ENCODE measurements at places on chromosomes 6 and 20.
A peak's percentile ranks its signal among the peaks of the same experiment; 100 is the strongest.

DNA sequence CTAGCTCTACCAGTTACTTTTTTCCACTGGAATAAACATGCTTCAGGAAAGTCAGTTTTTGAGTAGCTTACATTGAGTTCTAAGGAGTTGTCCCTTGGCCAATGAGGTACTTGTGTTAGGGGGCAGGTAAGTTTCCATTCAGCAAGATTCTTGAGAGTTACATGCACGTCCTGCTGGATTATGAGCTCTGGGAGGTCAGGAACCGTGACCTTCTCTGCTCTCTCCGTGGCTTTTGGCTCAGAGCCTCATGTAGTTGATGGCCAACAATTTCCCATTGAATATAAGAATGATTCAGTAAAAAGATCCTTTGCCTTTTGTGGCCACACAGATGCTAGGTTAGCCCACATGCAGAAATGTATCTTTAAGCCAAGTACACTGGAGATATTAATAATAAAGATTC is 181.8 kb upstream of the RALGAPA2 start:
- no peak for DNase-seq

DNA sequence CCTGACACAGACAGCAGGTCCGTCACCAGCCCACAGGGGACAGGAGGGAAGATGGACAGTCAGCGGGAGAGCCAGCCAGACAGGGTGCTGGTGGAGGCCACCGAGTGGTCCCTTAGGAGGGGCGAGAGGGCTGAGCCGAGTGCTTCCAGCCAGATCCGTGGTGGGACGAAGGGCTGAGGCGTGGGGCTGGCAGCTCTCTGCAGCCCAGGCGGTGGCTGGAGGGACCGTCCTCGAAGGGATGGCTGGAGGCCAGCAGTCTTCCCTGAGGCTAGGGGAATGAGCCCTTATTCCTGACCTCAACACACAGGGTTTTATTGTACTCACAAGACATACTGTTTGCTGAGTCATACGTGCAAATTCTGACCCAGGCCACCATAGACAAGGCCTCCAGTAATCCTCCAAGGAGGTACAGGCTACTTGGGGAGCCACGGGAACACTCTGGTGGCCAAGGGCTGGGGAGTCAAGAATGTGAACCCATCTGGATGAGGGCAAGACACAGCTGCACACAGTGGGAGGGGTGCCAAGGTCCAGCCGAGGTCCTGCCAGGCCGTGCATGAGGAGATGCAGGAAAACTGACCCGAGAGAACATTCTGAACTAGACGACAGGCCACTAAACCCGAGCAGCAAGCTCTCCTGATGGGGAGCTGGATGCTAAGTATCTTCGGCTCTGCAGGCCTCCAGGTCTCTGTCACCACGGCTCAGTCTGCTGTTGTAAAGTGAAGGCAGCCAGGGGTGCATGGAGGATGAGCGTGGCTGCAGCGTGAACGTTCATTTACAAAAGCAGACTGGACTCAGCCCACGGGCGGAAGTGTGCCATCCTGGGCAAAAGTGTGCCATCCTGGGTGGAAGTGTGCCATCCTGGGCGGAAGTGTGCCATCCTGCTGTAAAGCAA is 242.5 kb downstream of the TTLL2 start:
- DNase-seq: no peak

DNA sequence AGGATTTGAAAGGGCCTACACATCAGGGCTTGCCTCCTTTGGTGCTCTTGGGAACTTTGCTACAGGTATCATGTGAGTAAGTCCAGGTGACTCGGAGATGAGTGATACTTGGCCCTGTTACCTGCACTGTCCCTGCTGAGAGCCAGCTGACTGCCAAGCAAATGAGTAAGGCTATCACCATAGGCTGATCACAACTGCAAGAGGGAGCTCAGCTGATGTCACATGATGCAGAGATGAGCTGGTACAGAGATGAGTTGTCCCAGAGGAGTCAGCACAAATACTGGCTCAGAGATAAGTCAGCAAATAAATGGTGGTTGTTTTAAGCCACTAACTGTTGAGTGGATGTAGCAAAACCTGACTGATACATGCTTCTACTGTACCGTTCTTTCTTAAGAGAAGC is 41.4 kb downstream of the LAMP5 start:
- DNase-seq: no peak

DNA sequence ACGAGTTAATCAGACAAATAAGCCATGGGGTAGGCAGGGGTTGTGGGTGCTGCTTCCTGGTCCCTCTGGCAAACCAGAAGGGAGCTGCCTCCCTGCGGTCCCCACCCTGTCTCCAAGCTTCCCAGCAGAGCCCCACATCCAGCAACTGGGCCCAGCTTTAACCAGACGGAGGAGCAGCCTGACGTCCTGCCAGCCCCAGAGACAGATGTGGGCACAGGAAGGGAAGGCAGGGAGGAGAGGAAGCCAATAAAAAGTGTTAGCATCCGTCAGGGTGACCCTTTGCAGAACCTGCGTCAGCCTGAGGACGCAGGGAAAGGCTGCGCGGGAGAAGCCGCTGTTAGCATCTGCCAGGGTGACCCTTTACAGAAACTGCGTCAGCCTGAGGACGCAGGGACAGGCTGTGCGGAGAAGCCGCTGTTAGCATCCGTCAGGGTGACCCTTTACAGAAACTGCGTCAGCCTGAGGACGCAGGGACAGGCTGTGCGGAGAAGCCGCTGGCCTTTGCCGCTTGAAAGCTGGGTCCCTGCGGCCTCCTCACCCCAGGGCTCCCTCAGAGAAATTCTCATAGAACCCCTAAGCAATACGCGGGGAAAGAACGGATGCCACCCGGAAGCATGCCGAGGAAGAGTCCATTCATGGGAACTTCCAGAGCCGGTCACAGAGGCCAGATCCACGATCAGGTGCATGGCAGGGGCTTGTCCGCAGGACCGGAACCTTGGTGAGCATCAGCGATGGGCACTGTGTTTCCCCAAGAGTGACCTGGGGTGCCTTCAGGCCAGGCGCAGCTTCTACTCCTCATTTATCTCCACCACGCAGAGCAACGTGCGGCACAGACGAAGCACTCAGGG is 15.9 kb downstream of the DLL1 start:
- no peak for DNase-seq

DNA sequence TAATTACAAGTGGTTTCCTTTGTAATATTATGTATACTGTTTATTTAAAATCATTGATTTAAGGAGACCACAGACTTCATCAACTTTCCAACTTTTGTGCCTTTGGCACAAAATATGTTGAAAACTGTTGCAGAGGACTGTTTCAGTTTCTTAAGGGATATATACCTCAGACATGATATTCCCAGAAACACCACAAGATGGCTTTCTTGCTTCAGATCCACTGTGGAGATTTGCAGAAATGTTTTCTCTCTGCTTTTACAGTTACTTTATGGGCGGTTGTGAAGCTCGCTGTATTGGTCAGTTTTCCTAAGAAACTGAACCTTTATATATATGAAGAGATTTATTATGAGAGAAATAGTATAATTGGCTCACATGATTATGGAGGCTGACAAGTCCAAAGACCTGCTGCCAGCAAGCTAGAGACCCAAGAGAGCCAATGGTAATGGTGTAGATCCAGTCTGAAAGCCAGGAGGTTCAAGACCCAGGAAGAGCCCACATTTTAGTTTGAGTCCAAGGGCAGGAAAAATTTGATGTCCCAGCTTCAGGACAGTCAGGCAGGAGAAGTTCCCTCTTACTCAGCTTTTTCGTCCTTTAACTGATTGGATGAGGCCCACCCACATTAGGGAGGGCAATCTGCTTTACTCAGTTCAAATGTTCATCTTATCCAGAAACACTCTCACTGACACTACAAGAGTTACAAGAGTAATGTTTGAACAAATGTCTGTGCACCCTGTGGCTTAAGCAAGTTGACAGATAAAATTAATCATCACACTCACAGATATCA is 12.8 kb downstream of the ME1 start:
- peak; percentile 54 for DNase-seq

- no peak for DNase-seq
Observed at GRCh38 chr20:36074983-36075382, 79.6 kb upstream of the EPB41L1 start.

DNA sequence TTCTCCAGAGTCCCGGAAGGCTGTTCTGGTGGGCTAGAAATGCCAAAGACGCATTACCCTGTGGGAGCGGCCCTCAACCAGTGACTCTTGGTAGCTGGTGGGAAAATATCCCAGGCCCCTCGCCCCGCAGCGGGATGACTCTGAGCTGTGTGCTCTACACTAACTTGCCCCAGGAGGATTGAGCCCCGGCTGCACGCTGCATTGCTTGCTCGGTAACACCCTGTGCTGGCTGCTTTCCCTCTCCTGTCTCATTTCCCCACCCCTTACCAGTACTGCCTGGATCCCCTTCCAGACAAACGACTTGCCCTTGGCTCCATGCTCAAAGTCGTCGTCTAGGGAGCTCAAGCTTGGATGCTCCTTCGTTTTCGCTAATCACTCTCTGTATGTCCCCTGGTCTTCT is 411.8 kb upstream of the SULF2 start:
- DNase-seq: no peak

DNA sequence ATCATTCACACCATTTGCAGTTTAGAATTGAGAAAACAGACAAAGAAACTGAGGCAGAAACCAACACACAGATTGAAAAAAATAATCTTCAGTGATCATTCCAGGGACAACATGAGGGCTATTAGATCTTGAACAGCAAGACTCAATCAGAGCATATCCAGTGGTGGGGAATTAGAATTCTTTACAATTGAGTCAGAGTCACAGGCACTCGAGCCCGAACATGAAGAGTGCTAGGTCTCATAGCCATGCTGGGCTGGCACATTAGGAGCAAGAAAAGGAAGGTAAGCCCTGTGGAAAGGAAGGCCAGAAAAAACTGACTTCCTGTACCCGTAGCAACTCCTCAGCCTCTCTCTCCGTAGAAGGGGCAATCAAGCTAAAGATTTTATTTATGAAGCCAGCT is 419.9 kb downstream of the HAO1 start:
- no peak for DNase-seq

GRCh38 chr20:37075932-37076685 is 19.7 kb downstream of the RBL1 start:
- DNase-seq: no peak

DNA sequence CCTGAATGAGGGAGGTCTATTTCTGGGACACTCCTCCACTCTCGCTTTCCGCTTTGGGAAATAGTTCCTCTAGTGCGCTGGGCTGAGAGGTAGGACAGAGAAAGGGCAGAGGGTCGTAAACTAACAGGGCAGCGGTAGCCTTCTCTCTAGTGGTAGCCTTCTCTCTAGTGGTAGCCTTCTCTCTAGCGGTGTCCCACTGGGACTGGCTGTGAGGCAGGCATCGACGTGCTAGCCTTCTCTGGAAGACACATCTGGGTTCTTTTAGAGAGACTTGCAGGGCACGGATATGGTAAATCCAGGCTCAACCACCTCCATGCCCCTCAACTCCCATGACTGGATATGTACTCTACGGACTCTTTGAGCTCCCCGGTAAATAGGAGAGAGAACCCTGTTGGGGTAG is 74.7 kb upstream of the SLC22A16 start:
- no peak for DNase-seq

- no peak for DNase-seq
Observed at GRCh38 chr6:154757352-154758050, 24.3 kb downstream of the SCAF8 start.

GRCh38 chr20:21303872-21304586 is 898 bp downstream of the XRN2 start:
- peak; percentile 12 for DNase-seq

DNA sequence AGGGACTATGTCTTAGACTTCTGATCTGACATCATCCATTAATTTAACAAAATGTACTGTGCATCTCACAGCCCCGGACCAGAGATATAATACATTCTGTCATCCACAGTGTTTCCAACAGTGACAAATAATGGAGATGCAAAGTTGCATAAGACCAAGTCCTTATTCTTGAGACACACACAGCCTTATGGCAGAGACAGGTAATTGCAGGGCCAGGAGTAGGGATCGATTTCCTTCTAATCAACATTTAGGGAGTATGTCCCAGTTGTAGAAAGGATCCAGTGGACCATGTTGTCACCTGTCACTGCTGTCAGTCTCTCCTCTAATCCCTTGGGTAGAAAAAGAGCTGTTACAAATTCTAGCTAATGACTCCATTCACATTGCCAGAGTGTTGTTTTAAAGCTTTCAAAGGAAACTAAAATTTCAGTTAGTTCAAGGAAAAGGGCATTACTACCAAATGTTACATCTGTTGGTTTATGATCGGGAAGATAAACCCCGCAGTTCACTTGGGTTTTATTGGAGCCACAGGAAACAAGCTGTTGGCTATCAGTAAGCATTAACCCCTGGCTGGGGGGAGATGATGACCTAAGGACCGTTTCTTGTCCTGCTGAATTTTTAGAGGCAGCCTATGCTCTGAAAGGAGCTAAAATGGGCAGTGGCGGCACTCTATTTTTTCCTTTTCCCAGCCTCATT is 111.4 kb upstream of the ATXN1 start:
- no peak for DNase-seq

DNA sequence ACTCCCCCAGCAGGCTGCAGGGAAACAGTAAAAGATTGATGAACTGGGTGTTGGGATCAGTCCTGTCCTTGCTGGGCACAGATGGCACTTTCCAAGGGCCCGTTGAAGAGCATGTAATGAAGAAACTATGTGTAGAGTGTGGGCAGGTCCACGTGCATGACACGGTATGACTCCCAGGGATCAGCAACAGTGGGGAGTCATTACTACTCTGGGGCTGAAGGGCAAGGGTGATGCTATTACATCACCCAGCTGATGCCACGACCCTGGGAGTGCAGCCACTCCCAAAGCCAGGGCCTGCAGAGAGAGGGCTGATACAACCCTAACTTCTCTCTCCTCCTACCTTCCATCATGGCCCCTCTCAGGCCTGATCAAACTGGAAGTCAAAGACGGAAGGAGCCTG is 20.1 kb downstream of the KCNK17 start:
- no peak for DNase-seq

DNA sequence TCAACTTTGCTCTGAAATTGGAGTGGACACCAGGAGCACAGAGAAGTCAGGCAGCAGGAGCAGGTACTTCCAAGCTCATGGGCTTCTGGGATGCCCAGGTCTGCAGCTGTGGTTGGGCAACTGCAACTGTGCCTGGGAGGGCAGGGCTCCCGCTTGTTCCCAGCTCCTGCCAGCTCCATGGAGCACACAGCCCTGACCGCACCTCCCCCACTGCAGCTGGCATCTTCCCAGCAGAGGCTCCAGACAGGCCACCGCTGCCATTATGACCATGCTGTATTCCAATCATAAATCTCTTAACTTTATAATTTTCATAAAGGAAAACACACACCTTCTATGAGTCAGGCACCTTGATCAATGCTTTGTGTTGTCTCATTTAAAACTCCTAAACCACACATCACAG is 36.9 kb downstream of the STK38 start:
- no peak for DNase-seq

All from fibroblast of skin of abdomen (primary cell).